ENCODE measurements at places on chromosomes 5 and 9. TPM values are rescaled to one million over a fixed set of nuclear protein-coding genes. Genes with fewer than 3 reads are reported as not detected.

MCIDAS gene
- total RNA-seq: 0.20 TPM

GRCh38 chr5:44387921-44388320, 1.3 kb downstream of the FGF10 start:
- no peak for ATAC-seq

DNA sequence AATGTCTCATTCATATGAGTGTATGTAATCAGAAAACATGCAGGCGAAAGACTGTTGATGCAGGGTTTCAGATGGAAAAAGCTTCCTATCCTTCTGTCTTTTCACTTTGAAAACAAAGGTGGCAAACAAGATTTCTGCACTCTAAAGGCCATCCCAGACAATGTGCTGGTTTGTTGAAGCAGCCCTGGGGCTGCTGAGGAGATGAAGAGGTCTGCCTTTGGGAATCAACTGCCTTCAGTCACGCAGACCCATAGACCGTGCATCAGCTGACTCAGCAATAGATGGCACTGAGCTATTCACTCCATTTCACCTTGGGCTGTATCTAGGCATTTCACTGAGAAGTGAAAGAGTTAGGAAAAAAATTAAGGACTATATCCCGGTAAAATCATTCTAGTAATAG, 60.5 kb upstream of the C5orf46 start:
- ATAC-seq: no peak

PCDHGA3 gene
- 0.76 TPM for total RNA-seq

PCDHA2 gene
- 0.04 TPM for total RNA-seq

HMCN2 gene
- 1.6 TPM for total RNA-seq

Measured in esophagus mucosa (tissue), 1 donor.